ENCODE measurements at places on chromosomes 7 and 10.

- DNase-seq: no peak
Observed at GRCh38 chr10:110711382-110711781, 67.2 kb downstream of the RBM20 start.

DNA sequence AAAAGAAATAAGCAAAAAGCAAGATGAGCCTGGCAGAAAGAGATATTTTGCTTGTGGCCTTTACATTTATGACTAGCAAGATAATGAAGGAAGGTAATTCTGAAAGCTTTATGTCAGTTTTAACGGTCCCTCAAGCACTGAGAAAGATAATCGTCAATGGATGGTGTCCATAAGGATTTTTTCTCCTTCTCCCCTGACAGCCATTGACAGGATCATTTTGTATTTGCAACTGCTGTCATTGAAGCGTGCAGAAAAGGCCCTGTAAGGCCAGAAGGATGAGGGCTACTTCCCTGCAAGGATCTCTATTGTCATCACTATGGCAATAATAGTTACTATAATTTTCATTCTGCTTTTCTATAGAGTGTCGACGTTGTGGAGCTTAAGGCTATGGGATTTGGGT lies 994 bp upstream of the LRGUK start:
- DNase-seq: no peak

DNA sequence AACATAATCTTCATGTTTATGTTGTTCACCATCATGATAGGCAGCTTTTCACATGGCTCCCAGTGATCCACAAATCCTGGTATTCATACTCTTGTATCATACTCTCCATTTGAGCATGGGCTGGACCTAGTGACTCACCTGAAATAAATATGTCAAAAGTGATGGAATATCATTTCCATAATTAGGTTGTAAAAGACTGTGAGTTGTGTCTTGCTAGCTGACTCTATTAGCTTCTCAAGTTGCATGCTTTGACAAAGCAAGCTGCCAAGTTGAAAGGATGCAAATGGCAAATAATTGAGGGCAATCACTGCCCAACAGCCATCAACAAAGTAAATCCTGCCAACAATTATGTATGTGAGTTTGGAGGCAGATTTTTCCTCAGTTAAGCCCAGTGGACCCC lies 300.4 kb downstream of the AHR start:
- no peak for DNase-seq

DNA sequence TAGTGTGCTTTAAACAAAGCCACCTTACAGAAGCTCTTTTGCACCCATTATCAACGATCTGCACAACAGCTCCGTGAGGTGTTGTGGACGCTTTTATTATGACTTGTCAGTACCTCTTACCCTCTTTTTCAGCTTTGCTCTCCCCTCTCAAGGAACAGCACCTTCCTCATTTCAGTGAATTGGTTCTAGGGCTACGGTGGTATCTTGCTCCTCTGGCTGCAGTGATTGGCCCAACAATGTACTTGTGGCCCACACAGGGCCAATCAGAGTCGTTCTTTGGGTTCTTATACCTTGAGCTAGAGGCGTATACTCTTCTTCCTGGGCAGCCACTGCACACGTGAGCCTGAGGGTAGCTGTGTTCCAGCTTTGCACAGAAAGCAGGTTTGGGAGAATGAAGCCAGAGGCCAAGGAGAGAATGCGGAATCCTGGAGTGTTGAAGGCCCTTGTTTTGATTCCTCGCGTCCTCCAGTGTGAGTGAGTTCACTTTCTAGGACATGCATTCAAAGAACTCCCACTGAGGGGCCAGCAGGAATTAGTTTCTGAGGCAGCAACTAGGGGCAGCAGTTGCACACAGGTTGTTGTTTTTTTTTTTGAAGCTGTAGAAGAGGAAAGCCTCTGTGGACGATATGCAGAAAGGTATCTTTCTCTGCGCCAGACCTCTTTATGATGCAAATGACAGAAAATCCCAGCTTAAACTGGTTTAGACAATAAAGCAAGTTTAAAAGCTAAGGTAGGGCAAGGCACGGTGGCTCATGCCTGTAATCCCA lies 49.8 kb upstream of the PDZD8 start:
- DNase-seq: no peak

DNA sequence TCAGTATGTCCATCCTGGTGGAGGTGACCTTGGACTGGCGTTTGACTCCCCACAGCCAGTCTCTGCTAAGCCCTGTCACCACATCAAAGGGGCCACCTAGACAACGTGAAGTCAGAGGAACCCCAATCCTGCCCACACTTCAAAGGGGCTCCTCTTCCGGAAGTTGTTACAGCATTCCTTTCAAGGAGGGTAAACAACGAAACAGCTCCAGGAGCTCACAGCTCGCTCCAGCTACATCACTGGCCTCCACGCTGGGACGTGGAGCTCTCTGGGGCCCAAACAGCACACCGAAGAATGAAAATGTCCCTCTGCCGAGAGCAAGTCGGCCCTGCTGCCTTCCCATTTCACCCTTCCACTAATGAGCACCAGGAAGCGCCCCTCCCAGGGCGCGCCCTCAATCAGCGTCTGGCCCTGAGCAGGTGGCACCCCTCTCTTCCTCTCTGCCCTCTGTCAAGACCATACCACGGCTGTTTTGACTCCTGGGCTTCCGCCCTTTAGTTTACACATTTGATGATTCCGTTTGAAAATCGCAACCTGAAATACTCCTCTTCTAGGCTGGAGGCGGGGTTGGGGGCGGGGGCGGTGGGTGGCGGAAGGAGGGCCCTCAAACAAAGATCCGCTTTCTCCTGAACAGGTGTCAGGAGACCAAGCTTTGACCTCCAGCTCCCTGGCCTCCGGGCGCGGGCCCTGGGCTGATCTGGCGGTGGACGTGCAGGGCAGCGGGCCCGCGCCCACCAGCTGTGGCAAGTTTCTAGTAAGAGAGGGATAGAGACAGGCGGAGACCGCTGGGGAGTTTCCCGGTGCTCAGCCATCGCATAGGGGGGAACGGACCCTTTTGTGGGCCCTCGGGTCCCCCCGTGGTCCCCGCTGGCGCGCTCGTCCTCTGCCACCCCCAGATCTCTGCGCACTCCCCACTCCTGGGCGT lies 53.1 kb upstream of the KDM7A start:
- DNase-seq: peak; percentile 46

GRCh38 chr10:87654212-87654611 lies 5.5 kb upstream of the PAPSS2 start:
- DNase-seq: no peak

DNA sequence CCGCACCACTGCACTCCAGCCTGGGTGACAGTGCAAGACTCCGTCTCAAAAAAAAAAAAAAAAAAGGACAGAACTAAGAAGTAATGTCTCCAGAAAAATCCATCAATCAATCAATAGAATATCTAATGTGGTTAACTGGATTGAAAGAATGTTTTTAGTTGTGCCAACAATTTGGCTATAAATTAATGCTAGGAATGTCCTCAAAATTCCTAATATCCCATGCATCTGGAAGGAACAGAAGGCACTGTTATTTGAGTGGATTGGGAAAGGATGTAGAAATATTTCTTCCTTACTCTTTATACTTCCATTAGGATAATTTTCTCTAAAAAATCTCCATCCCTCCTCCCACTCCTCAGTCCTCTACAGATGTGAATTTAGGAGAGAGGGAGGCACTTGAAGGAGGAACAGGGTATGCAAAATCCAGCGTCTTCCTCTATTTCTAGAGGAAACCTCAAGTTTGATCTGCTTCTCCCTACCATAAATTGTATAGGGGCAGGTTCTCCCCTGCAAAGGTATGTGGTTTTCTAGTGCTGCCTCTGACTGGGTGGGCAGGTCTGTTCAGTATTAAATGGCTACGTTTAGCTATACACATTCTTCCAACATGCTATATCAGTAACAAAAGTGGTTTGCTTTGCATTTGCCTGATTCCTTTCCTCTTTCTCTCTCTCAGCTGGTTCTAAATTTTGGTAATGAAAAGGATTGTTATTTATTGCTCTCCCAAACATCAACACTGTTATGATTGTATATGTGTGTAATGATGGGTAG lies 54.1 kb downstream of the RNLS start:
- no peak for DNase-seq

DNA sequence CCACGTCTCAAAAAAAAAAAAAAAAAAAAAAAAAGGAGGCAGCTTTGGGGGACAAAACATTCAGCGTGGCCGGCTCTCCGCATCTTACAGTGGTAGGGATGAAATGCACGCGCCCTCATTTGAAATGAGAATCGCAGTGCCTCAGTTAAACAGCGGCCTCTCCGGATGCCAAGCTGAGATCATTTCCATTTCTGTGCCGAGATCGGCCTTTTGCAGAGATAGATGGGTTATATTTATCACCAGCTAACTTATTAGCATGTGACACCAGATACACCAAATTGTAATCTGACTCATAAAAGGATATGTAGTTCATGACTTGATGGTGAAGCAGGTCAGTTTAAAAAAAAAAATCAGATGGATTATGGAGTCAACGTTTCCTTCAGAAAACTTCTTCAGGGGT lies 138.7 kb downstream of the CUX1 start:
- no peak for DNase-seq

DNA sequence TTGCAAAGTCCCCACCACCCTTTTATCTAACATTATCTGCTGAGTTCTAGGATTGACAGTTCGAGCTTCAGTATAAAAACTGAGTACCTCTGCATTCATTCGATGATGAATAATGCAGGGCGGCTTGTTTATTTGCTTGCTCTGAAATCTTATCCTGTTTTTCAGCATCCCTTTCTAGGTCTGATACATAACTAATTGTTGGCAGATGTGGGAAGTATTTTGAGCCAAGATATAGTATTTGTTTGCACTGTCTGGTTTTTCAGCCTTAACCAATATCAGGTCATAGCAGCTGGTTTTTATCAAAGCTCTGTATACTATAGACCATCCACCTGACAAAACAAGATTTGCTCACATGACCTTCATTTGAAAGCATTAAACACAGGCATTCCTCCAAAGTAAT lies 161.4 kb downstream of the TFEC start:
- DNase-seq: no peak

GRCh38 chr7:11727864-11728263 lies 104.1 kb downstream of the THSD7A start:
- DNase-seq: no peak

- DNase-seq: no peak
Observed at GRCh38 chr7:143243111-143243510, 20.1 kb upstream of the GSTK1 start.

DNA sequence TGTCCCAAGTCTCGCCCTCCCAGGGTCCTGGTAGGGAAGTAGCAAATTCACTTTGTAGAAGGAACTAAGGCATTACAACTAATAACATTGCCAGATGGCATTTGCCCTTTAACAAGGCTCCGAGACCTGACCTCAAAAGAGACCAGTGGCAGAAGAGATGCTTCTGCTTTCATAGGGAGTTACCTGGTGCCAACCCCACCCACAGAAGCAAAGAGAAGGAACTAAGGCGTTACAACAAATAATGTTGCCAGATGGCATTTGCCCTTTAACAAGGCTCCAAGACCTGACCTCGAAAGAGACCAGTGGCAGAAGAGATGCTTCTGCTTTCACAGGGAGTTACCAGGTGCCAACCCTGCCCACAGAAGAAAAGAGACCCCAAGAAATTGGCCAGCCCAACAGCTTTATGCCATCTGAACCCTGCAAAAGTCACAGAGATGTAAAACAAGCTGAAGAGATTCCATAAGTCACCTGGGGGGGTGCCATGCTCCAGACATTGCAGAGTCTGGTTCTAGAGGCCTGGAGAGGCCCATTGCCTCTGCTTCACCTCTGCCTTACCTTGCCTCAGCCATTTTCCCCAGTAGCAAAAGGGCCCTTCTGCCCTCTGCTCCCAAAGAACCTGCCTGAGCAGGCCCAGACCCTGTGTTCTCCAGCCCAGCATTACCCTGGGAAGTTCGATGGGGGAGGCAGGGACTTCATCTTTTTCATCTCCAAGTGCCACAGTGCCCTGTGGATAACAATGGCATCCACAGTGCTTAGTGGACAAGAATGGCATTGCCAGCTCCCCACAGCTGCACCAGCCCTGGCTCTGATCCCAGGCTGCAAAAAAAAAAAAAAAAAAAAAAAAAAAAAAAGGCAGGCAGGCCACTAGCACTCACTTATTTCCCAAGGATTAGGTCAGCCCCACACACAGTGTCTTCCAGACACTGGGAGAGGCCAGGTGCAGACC lies 179.5 kb upstream of the PLXNA4 start:
- no peak for DNase-seq
